ENCODE measurements at places on chromosomes 12 and 14. TPM values are rescaled to one million over a fixed set of nuclear protein-coding genes. Genes with fewer than 3 reads are reported as not detected.

DNA sequence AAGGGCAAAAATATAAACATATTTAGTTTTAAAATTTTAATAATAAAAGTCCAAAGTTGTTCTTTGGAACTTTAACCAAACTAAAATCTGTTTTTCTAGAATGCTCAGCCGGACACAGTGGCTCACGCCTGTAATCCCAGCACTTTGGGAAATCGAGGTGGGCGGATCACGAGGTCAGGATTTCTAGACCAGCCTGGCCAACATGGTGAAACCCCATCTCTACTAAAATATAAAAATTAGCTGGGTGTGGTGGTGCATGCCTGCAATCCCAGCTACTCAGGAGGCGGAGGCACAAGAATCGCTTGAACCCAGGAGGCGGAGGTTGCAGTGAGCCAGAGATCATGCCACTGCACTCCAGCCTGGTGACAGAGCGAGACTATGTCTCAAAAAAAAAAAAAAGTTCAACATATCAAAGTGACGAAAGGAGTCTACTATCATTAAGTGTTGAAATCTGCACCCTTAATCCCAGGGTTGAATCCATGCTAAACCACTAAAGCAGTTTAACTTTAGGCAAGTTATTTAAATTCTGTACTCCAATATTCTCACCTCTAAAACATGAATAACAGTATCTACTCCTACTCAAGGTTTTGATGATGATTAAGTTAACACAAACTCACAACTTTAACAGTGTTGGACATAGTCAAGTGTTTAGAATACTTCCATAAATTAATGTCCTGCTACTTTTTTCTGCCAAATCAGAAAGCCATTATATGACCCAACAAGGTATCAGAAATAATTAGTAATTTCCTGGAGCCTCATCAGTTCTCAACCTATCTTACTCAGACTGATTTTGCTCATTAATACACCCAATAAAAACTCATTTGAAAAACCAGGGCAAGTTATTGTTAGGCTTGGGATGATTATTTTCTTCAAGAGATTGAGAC, 11.0 kb downstream of the HNRNPC start:
- no peak for DNase-seq

Gene CIROP
- total RNA-seq = not detected

Gene PSMA3
- total RNA-seq = 165 TPM

DNA sequence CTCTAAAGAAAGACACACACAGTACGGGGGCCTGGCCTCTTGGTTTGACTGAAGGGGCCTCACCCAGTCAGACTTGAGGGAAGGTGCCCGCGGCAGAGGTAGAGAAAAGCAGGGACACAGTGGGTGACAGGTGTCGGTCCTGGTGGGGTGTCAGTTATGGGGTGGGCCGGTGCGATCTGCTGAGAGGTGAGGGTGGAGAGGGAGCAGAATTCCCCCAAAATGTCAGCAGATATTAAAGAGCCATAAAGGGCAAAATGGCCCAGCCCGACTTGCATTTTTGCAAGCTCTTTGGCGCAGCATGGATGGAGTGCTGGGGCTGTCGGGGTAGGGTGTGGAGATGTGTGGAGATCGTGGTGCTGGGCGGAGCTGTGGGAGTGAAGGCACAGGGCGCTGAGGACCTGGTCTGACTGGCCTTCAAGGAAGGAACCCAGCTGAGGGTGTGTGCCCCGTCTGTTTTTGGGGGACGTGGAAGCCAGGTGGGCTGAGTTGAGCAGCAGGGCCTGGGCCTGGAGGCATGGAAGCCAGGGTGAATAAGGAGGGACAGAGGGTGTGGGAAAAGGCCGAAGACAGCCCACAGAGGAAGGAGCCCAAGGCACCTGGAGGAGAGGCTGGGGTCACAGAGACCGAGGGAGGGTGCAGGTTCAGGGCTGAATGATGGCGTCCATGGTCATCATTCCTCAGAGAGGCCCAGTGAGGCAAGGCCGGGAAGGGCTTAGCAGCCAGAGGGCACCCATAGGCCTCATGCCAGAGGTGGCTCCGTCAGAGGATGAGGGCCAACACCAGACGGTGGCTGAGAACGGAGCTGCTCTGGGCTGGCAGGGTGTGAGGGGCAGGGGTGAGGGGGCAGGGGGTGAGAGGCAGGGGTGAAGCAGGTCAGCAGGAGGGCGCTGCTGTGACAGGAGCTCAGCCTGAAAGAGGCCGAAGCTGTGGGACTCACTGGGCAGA, 48.2 kb upstream of the DYNC1H1 start:
- DNase-seq = peak; percentile 82

GRCh38 chr12:124694250-124694649, 126.8 kb upstream of the NCOR2 start:
- DNase-seq = no peak

GRCh38 chr14:54803396-54803795, 99.2 kb downstream of the GCH1 start:
- no peak for DNase-seq

- DNase-seq = no peak
These were observed 68.1 kb downstream of the CIT start for GRCh38 chr12:119809023-119809422.

- no peak for DNase-seq
These were observed 14.9 kb upstream of the POLR3B start for GRCh38 chr12:106342397-106343213.

Gene SOCS2
- 61.8 TPM for total RNA-seq

DNA sequence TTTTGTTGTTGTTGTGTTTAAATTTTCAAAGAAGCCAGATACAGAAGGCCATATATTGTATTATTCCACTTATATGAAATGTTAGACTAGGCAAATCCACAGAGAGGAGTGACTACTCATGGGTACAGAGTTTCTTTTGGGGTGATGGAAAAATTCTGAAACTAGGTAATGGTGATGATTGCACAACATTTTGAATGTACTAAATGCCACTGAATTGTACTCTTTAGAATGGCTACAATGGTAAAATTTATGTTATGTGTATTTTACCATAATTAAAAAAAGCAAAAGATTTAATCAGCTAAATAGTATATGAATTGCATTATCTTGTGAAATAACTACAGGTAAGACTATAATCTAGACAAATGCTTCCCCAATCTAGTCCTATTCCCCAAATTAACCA, 733.6 kb upstream of the TMEM132C start:
- no peak for DNase-seq

Gene SPX
- total RNA-seq = 0.45 TPM

DNA sequence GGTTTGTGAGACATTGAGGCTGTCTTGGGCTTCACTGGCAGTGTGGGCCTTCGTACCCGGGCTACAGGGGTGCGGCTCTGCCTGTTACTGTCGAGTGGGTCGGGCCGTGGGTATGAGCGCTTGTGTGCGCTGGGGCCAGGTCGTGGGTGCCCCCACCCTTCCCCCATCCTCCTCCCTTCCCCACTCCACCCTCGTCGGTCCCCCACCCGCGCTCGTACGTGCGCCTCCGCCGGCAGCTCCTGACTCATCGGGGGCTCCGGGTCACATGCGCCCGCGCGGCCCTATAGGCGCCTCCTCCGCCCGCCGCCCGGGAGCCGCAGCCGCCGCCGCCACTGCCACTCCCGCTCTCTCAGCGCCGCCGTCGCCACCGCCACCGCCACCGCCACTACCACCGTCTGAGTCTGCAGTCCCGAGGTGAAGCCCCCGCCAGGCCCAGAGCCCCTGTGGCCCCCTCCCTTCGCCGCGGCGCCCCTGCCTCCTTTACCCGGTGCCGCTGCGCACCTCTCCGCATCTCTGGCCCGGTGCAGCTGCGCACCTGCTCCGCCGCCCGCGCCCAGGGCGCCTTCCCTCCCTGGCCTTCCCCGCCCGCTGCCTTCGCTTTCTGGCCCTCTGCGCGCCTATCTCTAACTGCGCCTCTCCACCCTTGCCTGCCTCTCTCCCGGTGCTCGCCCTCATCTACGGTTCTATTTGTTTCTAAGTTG, at the start of gene ENO2:
Gene ENO2, plus strand, starts transcription at position 335 of the 701 bp plus-strand sequence. CDS start 1,253 bp downstream, outside the sequence.
- no peak for DNase-seq

GRCh38 chr14:72554994-72555608, 338.8 kb downstream of the DPF3 start:
- DNase-seq = no peak

Gene CPNE6
- not detected for total RNA-seq

DNA sequence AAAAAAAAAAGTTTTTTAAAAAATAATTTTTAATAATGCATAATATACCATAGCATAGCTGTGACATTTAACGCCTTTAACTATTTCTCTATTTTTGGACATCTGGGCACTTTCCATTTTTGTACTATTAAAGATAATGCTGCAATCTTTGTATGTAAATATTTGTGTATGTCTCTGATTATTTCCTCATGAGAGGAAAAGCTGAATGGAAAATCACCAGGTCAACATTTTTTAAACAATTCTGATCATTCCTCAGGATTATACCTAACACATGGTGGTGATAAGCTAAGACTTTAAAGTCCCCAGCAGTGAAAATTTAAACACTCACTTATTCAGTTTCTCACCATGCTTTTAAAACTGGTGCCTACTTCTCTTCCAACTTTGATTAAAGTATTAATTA, 31.3 kb upstream of the NR1H4 start:
- no peak for DNase-seq

DNA sequence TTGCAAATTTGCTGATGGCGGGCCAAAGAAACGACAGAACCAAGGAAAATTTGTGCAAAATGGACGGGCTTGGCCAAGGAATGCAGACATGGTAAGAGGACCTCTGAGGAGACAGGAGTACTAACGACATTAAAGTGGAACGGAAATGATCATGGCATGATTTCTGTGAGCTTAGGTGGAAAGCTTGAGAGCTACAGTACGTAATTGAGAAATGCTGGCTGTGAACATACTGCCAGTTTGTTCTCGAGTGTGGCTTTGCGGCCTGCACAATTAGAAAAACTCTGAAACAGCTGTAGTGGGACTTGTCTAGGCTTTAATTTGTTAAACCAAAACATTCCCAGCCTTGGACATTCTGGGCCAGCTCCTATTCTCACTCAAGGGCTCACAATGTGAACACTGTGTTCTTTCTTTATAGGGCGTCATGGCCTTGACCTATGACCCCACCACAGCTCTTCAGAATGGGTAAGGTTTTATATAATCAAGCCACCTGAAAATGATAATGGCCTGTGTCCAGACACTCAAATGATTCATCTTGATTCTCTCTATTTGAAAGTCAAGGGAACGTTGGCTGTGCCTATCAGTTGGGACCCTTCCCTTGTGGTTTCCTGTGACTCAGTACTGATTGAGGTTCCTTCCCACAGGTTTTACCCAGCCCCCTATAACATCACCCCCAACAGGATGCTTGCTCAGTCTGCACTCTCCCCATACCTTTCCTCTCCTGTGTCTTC, 48.5 kb downstream of the BAZ2A start:
- no peak for DNase-seq

- no peak for DNase-seq
These were observed 73.8 kb downstream of the TTC6 start for GRCh38 chr14:37669242-37669641.

DNA sequence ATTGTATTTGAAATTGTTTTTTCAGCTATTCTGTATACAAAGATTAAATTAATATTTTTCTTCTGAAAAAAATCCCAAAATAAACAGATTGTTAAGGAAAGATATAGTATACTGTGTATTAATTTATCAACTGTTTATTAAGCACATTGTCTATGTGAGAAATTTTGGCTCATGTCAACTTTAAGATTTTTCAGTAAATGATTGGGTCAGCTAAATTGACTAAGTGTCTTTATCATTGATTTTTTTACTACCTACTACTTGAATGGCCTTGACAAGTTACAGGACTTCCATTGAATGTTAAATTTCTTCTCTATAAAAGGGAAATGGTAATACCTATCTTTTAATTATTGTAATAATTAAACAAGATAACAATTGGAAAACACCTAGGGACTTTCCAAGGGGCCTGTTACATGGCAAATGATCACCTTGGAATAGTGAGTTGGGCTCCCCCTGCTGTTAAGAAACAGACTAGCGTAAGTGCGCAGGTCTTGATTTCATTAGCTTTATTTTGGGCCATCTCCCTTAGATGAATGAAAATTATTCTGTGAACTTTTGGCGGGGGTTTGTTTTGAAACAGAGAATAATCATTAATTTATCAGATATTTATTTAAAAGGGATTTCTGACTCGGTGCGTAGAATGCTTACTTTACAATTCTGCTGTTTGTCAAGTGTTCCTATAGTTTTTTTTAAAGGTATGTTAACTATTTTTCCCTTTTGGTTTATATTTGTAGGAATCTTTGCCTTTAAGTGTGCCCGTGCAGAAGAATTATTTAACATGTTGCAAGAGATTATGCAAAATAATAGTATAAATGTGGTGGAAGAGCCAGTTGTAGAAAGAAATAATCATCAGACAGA, 14.5 kb upstream of the CCT2 start:
- DNase-seq = no peak

- DNase-seq = no peak
These were observed 14.7 kb upstream of the KRT86 start for GRCh38 chr12:52259657-52260243.

DNA sequence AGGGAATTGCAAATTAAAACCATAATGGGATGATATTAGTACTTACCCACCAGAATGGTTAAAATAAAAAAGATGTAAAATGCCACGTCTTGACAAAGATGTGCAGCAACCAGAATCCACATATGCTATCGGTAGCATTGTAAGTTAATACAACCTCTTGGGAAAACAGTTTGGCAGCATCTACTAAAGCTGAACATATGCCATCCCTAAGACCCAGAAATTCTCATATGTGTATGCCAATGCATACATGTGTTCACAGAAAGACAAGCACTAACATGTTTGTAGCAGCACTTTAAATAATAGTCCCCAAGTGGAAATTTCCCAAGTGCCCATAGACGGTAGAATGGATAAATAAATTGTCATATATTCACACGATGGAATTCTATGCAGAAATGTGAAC, 28.3 kb upstream of the SLC5A8 start:
- no peak for DNase-seq

Gene DNM1L
- 65.8 TPM for total RNA-seq

Gene CCDC175
- not detected for total RNA-seq

GRCh38 chr12:99278899-99279298, 368.7 kb upstream of the GARIN6 start:
- no peak for DNase-seq

Gene C3AR1
- 53.1 TPM for total RNA-seq

DNA sequence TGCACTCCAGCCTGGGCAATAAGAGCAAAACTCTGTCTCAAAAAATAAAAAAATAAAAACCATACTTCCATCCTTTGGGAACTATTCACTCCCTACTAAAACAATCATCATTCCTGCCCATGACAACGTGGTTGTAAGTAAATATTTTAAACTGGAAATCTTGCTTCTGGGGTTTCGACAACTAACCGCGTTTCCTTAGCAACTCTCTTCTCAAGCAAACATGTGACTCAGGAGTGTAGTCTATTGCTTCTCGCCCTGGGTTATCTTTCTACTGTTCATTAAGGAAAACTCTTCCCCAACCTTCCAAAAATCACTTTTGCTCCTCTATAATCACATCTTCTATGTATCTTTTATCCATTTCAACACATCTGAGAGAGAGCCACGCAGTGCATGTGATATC, 21.8 kb downstream of the APPL2 start:
- no peak for DNase-seq

DNA sequence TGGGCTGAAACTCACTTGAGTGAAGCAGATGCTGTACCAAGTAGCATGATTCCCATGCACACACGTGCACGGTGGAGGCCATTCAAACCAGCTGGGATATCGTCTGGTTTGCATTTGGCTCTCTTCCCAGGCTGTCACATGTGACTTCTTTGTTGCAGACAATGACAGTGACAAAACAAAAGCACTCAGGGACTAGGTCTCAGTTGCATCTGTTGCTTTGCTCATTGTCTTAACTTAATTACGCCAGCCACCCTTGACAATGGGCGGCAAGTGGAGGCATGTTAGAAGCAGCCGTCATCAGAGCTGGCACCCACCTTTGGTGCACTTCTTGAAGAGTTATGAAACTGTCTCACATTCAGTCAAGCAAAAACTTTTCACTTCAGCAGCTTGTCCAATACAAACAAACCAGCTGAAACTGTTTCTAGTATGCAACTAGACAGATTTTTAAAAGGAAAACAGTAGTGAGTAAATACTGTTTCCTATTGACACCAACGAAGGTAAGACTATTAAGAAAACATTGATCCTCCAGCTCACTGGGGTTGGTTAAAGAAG, 74.3 kb downstream of the IGF1 start:
- no peak for DNase-seq

Data from mesenteric fat pad (tissue), 1 donor.